Mesothelial cell of epicardium (in vitro differentiated cells): ENCODE measurements at places on chromosomes 7 and 10.

GRCh38 chr10:77867124-77867719 is 59.3 kb downstream of the DLG5 start:
- no peak for DNase-seq

- DNase-seq, result no peak
These were observed 188.5 kb upstream of the AGR3 start for GRCh38 chr7:17070231-17070708.

GRCh38 chr7:151484971-151485707 is 34.6 kb downstream of the RHEB start:
- no peak for DNase-seq

- no peak for DNase-seq
These were observed 48.5 kb upstream of the PHYHIPL start for GRCh38 chr10:59127991-59128390.

GRCh38 chr7:147723536-147723935 is 867.0 kb upstream of the C7orf33 start:
- no peak for DNase-seq
